ENCODE measurements at places on chromosomes 1 and 21.

- no peak for DNase-seq
Observed at GRCh38 chr1:204199579-204199978, 3.3 kb upstream of the KISS1 start.

DNA sequence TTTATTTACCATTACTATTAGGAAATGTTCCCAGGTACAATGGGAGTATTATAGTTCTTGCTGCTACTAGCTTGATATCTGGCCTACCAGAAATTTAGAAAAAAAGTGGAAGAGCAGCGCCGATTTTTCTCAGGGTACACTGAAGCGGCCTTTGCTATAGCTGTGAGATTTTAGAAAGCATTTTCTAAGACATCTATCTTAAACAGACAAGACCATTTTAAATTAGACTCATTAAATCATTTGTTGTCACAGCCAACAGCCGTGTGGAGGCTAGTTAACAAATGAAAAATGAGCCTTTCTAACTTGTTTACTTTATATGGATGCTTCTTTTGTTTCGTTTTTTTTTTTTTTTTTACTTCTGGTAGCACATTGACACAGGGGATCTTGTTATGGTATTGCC, 183.2 kb upstream of the ZRANB2 start:
- DNase-seq: no peak

- no peak for DNase-seq
Observed at GRCh38 chr1:171507435-171507834, 22.1 kb downstream of the PRRC2C start.

GRCh38 chr1:14982029-14982428, 171.5 kb upstream of the TMEM51 start:
- DNase-seq: no peak

- DNase-seq: no peak
Observed at GRCh38 chr1:32612189-32612881, 38.0 kb downstream of the ZBTB8OS start.

GRCh38 chr1:157218671-157219070, 80.5 kb upstream of the ETV3 start:
- DNase-seq: no peak

- no peak for DNase-seq
Observed at GRCh38 chr1:50412813-50413476, 10.3 kb downstream of the DMRTA2 start.

GRCh38 chr1:7574121-7575040, 196.7 kb upstream of the VAMP3 start:
- no peak for DNase-seq

DNA sequence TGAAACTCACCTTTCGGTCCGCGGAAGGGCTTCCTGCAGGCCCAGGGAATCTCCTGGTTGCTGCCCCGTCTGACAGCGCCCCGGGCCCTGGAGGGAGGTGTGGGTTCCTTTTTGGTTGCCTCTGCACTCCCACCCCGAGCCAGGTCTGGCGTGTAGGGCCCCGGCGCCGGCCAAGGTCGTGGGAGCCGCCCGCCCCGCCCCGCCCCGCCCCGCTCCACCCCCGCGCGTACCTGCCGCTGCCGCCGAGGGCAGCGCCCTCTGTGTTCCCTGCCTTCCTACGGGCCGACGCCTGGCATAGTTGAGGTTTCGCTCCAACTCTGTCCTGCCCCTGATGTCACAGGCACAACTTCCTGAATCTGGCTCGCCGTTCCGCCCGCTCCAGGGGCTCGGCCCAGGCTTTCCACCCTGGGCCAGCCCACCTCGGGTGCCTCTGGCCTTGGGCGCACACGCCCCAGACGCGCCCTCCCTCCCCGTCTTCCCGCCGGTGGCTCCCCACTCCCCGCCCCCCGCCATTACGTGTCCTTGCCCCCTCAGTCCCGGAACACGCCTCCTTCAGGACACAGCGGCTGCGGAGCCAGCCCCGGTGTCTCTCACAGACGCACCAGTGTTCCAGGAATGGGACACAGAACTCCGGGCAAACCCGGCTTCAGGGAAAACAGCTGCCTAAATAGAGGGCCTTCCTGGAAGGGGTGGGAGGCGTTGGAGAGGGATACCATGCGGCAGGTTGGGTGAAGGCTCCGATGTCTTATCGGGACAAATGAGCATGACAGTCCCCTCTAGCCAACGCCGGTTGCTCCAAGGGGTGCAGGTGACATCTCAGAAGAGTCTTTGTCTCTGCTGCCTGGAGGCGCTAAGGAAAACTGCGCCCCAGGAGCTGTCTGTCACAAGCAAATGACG, at the start of gene KIAA0040:
TSS of gene KIAA0040 (minus strand) at position 147 of the 897 bp plus-strand sequence. CDS start 31,763 bp downstream, outside the sequence.
- DNase-seq: no peak

- DNase-seq: no peak
Observed at GRCh38 chr1:203311368-203312301, 6.3 kb downstream of the BTG2 start.

GRCh38 chr21:17611414-17612022, 1.2 kb downstream of the BTG3 start:
- peak; percentile 82 for DNase-seq

- DNase-seq: no peak
Observed at GRCh38 chr1:162040657-162041056, 17.0 kb upstream of the OLFML2B start.

DNA sequence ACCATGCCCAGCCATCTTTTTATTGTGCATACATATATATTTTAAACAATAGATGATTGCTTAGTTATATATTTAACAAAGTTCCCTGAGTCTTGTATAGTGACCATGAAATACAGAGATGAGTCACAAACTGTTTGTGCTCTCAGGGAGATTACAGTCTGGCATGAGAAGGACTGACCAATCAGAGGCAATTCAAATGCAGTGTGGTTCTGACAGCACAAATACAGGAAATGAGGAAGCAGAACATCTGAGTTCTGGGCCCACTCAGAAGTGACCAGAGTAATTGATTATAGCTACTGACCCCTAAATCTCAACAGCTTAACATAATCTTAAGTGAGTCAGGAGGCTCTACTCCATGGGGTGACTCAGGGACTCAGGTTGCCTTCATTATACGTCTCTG, 534.5 kb downstream of the OMA1 start:
- DNase-seq: no peak

DNA sequence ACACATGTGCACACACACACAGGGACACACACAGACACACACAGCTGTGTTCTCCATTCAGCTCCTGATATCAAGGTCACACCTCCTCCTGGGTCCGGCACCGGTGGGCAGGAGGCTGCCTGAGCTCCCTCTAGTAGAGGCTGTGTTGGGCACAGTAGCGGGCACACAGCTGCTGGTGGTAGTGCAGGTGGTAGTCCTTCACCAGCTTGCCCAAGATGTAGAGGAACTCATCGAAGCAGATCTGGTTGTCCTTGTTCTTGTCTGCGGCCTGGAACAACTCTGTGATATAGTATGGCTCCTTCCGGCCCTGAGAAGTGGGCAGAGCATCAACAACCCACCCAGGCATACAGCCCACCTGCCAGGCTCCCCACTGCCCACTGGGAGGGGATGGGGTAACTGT, 5.6 kb upstream of the S100A8 start:
- no peak for DNase-seq

DNA sequence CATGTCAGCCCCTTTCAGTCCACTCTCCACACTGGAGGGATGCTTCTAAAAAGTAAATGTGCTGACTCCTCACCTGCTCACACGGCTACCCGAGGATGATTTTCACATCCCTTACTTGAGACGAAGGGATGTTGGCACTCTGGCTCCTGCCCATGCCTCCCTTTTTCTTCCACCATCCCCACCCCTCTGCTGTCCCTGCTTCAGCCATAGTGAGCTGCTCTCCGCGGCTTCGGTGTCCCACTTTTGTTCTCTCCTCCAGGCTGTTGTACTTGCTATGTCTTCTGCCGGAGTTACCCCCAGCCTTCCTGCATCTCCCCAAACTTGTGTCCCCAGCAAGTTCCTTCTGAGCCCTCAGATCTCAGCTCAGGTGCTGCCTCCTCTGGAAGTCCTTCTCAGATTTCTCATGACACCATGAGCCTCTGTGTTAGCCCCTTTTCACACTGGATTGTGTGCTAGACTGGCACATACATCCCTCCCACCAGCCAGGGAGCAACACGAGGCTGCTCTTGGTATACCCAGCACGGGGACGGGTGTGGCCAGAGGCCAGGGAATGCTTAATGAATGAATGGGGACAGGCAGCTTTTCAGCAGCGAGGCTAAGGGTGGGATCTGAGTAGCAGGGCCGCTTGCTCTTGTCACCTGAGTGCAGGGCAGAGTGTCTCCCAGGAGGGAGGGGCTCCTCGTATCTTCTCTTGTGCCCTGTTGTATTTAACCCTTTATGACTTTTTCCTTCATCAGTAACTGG, 1.3 kb downstream of the ACOT11 start:
- DNase-seq: no peak

GRCh38 chr1:22805672-22806038, 95.0 kb downstream of the EPHB2 start:
- DNase-seq: no peak

GRCh38 chr1:185338719-185339622, 21.9 kb upstream of the IVNS1ABP start:
- no peak for DNase-seq

DNA sequence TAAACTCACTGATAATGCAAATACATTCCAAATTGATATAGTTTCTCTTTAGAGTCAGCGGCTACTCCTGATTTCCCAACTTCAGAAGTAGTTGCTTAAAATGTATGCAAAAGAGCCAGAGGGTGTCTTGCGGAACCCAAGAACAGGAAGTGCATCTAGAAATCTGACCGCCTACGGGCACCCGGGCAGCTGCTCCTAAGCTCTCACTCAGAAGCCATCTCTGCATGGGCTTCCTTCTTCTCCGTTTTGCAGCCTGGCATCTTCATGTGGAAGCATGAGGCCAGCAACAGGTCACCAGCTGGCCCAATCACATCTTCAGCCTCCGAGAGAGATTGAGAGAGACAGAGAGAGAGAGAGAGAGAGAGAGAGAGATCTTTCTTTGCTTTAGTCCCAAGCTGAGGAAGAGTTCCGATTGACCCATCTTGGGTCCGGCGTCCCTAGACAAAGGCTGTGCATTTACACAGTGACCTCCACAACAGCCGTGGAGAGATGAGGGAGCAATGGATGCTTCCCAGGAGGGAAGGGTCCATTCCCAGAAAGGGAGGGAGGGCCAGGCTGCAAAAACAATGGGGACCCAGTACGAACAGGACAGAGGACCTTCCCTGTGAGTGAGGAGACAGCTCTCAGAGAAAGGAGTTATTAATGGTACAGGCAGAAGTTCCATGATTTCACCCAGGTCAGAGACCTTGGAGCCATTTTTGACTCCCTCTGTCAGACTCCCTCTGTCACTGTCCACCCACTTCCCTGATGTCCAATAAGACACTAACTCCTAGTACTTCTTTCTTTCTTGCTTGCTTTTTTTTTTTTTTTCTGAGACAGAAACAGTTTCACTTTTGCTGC, 28.2 kb upstream of the SLC30A1 start:
- no peak for DNase-seq

DNA sequence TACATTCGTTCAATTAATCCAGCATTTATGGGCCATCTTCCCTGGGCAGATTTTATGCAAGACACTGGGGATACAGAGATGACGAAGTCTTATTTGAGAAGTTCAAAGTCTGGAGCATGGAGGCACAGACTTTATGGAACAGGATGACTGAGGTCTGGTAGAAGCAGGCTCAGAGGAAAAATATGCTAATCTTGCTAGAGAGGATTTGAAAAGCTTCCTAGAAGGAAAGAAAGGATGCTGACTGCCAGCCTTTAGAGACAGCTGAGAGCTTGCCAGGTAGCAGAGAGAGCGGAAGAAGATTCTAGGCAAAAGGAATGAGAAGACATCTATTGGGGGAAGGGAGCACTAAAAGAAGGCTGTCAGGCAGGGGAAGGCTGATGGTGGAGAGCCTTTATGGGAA, 75.5 kb upstream of the ATP5PO start:
- DNase-seq: no peak

- no peak for DNase-seq
Observed at GRCh38 chr1:16198444-16199156, 13.9 kb downstream of the ARHGEF19 start.

DNA sequence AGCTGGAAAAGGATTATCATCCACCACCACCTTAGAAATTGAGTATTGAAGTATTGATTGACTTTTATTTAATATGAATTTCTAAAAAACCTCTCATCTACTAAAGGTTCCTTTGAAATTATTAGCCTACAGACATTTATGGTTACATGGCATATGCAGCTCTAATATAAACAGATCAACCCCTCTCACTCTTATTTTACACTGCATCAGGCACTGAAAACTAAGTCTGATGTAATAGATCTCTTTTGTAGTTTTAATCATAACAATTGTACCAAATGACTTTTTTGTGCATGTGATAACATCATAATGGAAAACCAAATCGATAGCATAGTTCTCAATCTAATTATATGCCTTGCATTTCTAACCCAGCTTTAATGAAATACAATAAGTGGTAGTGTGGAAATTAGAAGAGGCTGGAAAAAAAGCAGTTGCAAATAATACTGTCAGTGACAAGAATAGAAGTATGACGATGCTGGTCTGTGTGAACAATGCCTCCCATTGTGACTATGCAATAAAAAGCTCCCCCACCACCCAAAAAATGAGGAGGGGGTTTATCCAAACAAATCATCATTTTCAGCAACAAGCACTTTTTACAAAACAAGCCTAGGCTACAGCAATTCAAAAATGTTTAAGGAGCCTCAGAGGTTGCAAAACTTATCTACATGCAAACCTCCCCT, 426.5 kb upstream of the NFIA start:
- DNase-seq: no peak

DNA sequence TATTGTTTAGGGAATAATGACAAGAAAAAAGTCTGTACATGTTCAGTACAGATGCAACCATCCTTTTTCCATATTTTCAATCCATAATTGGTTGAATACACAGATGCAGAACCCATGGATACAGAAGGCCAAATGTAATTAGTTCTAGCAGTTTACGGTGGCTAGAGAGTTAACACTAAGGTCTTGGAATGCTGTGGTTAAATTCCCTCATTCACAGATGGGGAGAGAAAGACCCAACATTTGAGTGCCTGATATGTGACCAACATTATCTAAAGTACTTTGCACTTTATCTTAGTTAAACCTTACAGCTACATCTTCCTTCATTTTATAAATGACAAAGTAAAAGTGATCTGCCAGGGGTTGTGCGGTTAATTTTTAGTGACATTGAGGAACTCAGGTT, 5.3 kb downstream of the SCMH1 start:
- no peak for DNase-seq

DNA sequence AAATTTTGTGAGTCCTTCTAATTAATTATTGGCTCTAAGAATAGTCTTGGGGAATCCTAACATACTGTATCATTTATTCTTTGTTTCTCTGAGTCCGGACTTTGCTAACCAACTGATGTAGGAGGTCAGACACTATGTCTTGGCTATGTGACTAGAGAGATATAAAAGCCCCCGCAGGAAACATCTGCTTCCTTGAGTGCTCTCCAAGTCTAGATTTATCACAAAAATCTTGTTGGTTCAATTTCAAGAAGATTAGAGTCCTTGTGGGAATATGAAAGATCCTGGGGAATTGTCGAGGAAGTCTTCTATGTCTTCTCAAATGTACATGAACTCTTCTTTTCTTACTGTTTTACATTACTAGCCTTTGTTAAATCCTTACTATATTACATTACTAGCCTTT, 1712.5 kb downstream of the NCAM2 start:
- DNase-seq: peak; percentile 5

All from urinary bladder (tissue), 4 donors.